ENCODE measurements at places on chromosomes 12 and 14. TPM values are rescaled to one million over a fixed set of nuclear protein-coding genes. Genes with fewer than 3 reads are reported as not detected.

- no peak for DNase-seq
Measured at GRCh38 chr14:54985156-54985555, 41.7 kb downstream of the WDHD1 start.

The SLC5A8 gene
- polyA plus RNA-seq, result 0.40 TPM

GRCh38 chr12:65715961-65716360 lies 108.3 kb upstream of the HMGA2 start:
- no peak for DNase-seq

DNA sequence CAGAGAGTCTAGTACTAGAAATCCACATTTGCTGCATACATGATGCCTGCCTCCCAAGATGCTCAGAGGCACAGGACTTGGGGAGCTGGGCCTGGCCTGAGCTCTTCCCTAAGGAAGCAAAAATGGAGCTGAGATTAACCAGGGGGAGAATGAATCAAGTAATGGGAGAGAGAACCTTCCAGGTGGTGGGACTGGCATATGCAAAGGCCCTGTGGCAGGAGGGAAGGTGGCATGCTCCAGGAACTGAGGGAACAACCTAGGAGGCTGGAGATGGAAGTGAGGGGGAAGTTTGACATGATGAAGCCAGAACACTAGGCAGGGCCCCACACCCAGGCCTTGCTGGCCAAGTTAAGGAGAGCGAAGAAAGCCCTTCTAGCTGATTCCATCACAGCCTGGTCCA lies 23.3 kb downstream of the TMEM63C start:
- no peak for DNase-seq

The STXBP6 gene
- 8.6 TPM for polyA plus RNA-seq

- DNase-seq, result no peak
Measured at GRCh38 chr12:48356041-48356768, 5.5 kb upstream of the ZNF641 start.

The POTEG gene
- 4.2 TPM for polyA plus RNA-seq

- no peak for DNase-seq
Measured at GRCh38 chr14:42927313-42927712, 1320.6 kb downstream of the LRFN5 start.

DNA sequence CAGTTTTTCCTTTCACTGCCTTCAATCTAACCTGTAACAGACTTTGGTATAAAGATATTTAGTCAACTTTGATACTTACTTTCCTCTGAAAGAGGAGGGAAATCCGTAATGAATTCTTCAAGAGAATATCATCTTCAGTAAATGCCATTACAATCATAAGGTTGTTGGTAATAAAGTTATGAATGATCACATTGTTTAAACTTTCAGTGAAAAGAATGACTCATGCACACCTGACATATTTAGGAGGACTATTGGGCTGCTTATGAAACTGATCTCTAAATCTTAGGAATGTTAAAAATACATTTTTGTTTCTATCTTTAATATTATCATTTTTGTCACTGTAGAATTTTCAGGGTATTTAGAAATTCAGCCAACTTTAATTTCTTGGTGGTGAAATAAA lies 474.7 kb downstream of the SLC16A7 start:
- DNase-seq, result no peak

- no peak for DNase-seq
Measured at GRCh38 chr14:96173636-96174475, 30.8 kb upstream of the BDKRB2 start.

- no peak for DNase-seq
Measured at GRCh38 chr12:74415633-74416032, 122.0 kb upstream of the ATXN7L3B start.

DNA sequence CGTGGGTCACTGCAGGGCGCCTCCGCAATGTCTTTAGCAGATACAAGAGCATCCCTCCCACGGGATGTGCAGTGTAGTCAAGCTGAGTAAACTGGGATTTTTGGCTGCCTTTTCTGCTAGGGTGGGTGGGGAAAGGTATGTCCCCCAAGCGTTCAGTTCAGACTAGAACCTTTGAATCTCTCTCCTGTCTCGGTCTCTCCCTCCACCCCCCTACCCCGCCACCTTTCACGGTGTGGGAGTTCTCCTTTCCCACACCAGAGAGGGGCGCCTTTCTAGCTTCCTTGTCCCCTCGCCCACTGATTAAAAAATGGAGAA lies 525 bp upstream of the FAR2 start:
- no peak for DNase-seq

DNA sequence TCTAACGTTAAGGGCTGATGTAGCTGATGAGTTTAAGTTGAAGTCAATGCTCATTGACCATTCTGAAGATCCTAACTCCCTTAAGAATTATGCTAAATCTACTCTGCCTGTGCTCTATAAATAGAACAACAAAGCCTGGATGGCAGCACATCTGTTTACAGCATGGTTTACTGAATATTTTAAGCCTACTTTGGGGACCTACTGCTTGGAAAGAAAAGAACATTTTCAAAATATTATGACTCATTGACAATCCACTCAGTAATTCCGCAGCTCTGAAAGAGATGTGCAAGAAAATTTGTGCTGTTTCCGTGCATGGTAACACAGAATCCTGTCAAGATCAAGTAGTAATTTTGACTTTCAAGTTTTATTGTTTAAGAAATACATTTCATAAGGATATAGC lies 35.0 kb upstream of the NAV3 start:
- DNase-seq, result no peak

DNA sequence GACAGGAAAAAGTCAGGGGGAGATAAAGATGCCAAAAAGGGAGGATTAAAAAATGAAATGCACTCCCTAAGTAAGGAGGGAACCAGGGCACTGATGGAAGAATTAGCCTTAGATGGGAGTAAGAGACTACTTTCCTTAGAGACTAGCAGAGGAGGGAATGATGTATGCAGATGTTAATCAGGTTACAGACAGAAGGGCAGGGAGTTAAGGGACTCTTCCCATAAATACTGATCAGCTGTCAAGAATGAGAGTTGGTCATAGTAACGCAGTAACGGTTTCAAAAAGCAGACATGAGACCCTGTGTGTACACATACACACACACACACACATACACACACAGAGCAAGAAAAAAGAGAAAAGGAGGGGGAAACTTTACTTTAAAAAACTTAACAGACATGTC lies 93.4 kb downstream of the PHLDA1 start:
- no peak for DNase-seq

DNA sequence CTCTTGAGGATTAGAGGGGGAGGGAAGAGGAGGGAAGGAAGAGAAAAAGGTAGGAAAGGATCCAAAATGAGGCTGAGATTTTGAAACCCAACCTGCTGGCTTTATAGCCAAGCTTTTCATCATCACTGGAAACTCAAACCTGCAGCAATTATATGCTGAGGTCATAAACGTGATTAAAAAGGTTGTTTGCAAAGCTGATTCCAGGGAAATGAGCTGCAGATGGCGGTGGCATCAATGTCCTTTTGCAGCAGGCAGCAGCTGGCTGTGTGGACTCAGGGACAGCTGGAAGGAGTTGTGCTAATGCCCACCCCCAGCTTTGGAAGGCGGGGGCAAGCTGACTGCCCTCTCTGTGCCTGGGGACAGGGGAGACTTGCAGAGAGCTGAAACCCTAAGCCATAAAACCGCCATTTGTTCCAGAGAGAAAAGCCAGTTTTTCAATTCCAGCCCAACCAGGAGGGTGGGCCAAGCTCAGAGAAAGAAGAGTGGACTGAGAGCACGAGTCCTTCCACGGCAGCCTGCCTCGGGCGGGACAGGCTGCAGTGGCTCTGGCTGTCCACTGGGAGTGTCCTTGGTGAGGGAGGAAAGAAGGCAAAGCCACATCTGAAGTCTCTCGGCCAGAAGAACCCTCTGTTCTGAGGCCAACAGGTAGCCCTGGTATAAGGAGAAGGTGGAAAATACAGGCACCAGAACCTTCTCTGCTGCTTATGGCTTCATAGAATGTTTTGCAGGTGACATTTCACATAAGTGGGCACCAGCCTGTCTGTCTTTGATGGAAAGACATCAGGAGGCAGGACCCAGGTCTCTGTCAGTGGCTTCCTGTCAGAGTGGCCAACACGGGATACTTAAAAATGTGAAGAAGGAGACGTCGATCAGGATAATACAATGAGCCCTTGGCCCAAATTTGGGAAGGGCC lies 90.7 kb downstream of the SINHCAF start:
- DNase-seq, result peak; percentile 34

- no peak for DNase-seq
Measured at GRCh38 chr12:122371475-122372045, 50.9 kb downstream of the CLIP1 start.

- DNase-seq, result no peak
Measured at GRCh38 chr12:55682087-55682796, 25.5 kb downstream of the ITGA7 start.

Measured in testis (tissue), 5 donors.